ENCODE measurements at places on chromosomes 7 and 10. TPM values are rescaled to one million over a fixed set of nuclear protein-coding genes. Genes with fewer than 3 reads are reported as not detected.

- no peaks in the 10 kb centered on the region for H3K36me3 ChIP-seq
- no peak overlapping the region for H3K4me3 ChIP-seq
- DNase-seq = no peak
Observed at GRCh38 chr7:140541513-140542227, 62.4 kb upstream of the MKRN1 start.

GRCh38 chr10:88113657-88114272 is 250.3 kb downstream of the PTEN start:
- peaks cover 10% of the 10 kb centered on the region for H3K4me1 ChIP-seq
- DNase-seq = no peak
- no peaks in the 10 kb centered on the region for H3K36me3 ChIP-seq
- no peak overlapping the region for H3K4me3 ChIP-seq

- H3K27ac ChIP-seq = no peak overlapping the region
- no peak overlapping the region for H3K4me3 ChIP-seq
- DNase-seq = no peak
- H3K4me1 ChIP-seq = peaks cover 24% of the 10 kb centered on the region
- H3K36me3 ChIP-seq = no peaks in the 10 kb centered on the region
Observed at GRCh38 chr7:39735903-39736302, 112.5 kb downstream of the RALA start.

DNA sequence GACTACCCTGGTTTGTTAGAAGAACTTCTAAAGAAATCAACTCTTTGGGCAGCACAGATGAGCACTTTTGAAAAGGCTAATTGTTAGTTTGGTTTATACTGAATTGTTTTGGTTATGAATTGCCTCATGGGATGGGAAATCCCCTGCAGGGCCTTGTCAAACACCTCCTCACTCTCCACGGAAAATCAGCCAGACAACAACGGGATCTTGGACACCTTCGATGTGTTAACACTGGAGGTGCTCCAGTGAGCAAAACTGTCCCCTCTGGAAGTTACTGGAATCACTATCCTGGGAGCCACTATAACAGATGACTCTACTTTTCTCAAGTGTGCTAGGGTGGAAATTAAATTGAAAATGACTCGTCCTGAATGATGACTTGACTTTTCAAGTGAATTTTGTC is 38.7 kb downstream of the CDK6 start:
- H3K27me3 ChIP-seq = no peaks in the 10 kb centered on the region
- DNase-seq = no peak
- H3K4me1 ChIP-seq = peaks cover 49% of the 10 kb centered on the region
- H3K27ac ChIP-seq = no peak overlapping the region
- H3K4me3 ChIP-seq = no peak overlapping the region

- H3K27me3 ChIP-seq = no peaks in the 10 kb centered on the region
- H3K27ac ChIP-seq = peak overlapping the region; percentile 77
- no peak overlapping the region for H3K4me3 ChIP-seq
- peak; percentile 9 for DNase-seq
- H3K36me3 ChIP-seq = no peaks in the 10 kb centered on the region
Observed at GRCh38 chr10:92690915-92691590, 1.3 kb downstream of the HHEX start.

GRCh38 chr10:3418926-3419325 is 246.3 kb upstream of the PITRM1 start:
- H3K4me1 ChIP-seq = peaks cover 5% of the 10 kb centered on the region
- peak overlapping the region; percentile 74 for H3K27ac ChIP-seq
- DNase-seq = no peak
- H3K4me3 ChIP-seq = no peak overlapping the region
- H3K27me3 ChIP-seq = no peaks in the 10 kb centered on the region
- no peaks in the 10 kb centered on the region for H3K36me3 ChIP-seq

- no peaks in the 10 kb centered on the region for H3K27me3 ChIP-seq
- H3K27ac ChIP-seq = peak overlapping the region; percentile 88
- H3K4me3 ChIP-seq = peak overlapping the region; percentile 42
- peaks cover 20% of the 10 kb centered on the region for H3K4me1 ChIP-seq
- no peaks in the 10 kb centered on the region for H3K36me3 ChIP-seq
Observed at GRCh38 chr10:50625649-50626132, 1.9 kb upstream of the SGMS1 start.

GRCh38 chr7:99380032-99380822 is 5.7 kb downstream of the ARPC1B start:
- no peaks in the 10 kb centered on the region for H3K27me3 ChIP-seq
- H3K4me3 ChIP-seq = no peak overlapping the region
- no peak for DNase-seq
- H3K4me1 ChIP-seq = peaks cover 17% of the 10 kb centered on the region

- H3K4me3 ChIP-seq = peak within 1 kb of the TSS; percentile 19
- peak; percentile 40 for DNase-seq
- H3K27me3 ChIP-seq = no peaks in the 10 kb centered on the region
Observed at GRCh38 chr10:103855424-103855823, at the start of gene SH3PXD2A. TSS of gene SH3PXD2A (minus strand) at chr10:103855576. CDS start at chr10:103855266, 310 bp downstream.

DNA sequence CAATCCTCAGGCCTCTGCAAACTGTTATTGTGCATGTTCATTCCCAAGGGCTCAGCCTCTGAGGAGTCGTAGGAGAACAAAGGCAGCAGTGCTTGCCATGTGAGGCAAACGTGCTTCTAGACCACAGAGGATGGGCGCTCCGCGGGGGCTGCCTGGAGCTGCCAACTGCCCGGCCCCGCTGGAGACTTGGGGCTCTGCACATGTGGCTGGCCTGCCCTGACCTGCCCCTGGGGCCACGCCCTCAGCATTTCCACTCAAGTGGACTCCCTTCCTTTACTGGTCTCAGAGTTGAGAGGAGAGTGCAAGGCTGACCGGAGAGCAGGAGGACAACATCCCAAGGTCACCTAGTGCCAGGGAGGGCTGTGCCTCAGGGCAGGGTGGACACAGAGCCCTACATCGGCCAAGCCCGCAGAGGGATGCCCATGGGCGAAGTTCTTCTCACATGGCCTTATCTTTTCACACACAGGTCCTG is 222.3 kb upstream of the ZNF32 start:
- no peaks in the 10 kb centered on the region for H3K4me1 ChIP-seq
- H3K27me3 ChIP-seq = no peaks in the 10 kb centered on the region
- DNase-seq = no peak
- no peaks in the 10 kb centered on the region for H3K36me3 ChIP-seq
- H3K27ac ChIP-seq = no peak overlapping the region
- H3K4me3 ChIP-seq = no peak overlapping the region

Gene MRC1
- 10.2 TPM for total RNA-seq

Gene UNCX
- not detected for total RNA-seq

Gene GLRX3
- 13.2 TPM for total RNA-seq

Gene C10orf90
- total RNA-seq = not detected

Gene FGL2
- 4.3 TPM for total RNA-seq

Gene TMEM236
- 0.52 TPM for total RNA-seq
